GM12864 (cell line): ENCODE measurements at places on chromosomes 13 and 19.
A peak's percentile ranks its signal among the peaks of the same experiment; 100 is the strongest.

- no peak for DNase-seq
These were observed 15.0 kb downstream of the ZNF350 start for GRCh38 chr19:51971624-51972023.

- peak; percentile 19 for DNase-seq
These were observed 46.8 kb downstream of the COG3 start for GRCh38 chr13:45511310-45512097.

DNA sequence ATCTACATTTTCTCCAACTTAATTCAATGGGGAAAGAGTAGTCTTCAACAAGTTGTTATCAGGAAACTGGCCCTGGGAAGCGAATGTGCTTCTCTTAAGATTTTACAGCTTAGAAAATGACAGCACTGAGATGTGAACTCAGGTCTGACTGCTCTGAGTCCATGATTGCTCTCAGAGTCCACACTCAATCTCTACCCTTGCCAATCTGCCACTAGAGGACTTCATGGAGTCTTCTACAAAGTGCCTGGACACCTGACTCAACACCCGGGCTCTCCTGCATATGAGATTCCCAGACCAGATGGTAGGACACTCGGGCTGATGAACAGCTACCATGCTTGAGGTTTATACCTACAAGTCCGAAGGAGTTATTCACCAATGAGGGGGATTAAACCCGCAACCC is 74.8 kb downstream of the ABCC4 start:
- no peak for DNase-seq

DNA sequence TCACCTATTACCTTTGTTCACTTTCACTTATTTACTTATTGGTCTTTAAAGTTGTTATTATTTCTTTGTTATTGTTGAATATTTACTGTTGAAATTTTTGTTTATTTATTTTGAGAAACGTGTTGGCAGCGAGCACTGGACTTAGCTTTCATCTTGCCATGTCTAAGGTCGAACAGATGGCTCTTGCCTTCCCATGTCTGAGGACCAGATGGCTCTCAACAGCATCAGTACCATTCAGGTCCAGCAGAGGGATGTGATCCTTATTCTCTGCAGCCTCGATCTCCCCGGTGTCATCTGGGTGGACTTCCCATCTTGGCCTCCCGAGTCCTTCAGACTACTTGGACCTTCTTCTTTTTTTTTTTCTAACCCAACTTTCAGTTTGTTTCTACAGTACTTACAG is 1437.6 kb downstream of the UQCRFS1 start:
- no peak for DNase-seq

GRCh38 chr13:104571161-104571892 is 1505.1 kb upstream of the SLC10A2 start:
- no peak for DNase-seq

DNA sequence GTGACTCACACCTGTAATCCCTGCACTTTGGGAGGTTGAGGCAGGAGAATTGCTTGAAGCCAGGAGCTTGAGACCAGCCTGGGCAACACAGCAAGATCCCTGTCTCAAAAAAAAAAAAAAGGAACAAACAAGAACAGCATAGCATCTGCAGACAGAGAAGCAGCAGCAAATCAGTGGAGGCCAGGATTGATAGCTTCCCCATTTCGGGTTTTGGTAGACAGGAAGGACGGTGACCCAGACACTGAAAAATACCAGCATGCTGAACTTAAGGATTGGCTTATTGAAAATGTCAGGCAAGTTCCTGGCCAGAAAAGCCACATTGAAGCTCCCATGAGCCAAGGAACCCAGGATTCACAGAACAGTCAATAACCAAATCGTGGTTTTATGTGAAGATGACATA is 3.0 kb downstream of the ZNF490 start:
- no peak for DNase-seq

DNA sequence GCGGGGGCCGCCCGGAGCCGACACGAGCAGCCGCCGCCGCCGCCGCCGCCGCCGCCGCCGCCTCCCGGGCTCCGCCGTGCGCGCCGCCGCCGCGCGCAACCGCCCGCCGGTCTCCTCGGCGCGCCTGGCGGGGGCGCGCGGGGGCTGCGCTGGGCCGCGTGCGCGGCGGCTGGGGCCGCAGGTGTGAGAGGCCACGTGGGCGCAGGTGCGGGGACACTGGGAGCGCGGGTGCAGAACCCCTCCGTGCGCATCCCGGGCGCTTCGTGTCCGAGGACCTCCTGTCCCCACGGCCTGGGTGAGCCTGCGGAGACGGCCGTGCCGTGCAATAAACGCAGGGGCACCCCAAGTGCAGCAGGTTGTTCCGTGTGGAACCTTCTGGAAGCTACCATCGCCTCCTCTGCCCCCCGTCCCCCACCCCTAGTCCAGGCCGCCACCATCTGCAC is at the start of gene LINGO3:
Gene LINGO3 (minus strand): TSS at position 41 of the 443 bp plus-strand sequence. CDS start 16,378 bp downstream, outside the sequence.
- no peak for DNase-seq

DNA sequence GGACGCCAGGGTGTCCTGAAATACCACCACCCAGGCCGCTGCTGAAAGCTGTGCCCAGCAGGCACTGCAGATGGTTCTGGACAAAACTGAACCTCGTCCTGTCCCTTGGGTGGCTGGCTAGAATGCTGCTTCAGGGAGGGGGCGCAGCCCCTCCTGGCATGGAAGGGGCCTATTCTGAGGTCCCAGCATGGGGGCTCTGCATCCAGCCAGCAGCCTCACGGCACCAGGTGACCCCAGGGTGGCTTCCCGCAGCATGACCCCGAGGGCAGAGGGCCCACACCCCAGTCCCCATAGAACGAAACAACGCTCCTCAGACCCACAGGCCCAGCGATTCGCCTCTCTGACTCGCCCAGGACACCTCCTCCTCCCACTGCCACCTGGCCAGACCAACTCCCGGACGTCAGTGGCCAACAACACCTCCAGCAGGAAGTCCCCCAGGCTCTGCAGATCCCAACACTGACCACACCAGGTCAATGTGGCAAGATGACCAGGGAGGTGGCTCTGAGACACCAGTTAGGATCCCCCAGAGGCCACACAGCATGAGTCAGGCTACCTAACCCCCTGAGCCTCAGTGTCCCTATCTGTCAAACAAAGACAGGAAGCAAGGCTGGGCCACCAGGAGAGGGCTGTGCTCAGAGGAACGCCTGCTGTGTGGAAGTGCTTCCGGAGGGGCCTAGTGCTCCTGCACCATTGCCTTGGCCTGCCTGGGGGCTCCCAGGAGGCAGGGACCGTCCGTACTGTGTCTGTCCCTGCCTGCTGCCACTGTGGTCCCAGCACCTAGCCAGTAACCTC is 6.1 kb downstream of the MKNK2 start:
- DNase-seq, result no peak

GRCh38 chr13:20350819-20351218 is 118.7 kb upstream of the GJB6 start:
- DNase-seq, result no peak

DNA sequence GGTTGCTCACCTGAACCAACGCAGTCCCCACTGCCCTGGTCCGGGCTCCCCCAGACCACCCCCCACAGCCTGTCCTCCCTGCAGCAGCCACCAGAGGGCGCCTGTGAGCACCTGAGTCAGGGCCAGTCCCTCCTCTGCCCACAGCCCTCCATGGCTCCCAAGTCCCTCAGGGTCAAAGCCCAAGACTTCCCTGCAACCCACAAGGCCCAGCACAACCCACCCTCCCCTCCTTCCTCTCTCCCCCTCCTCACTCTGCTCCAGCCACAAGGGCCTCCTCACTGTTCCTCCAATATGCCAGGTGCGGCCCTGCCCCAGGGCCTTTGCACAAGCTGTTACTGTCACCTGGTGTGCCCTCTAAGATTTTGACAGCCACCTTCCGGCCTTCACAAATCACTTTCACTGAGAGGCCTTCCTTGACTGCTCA is 10.9 kb downstream of the GNA15 start:
- no peak for DNase-seq

DNA sequence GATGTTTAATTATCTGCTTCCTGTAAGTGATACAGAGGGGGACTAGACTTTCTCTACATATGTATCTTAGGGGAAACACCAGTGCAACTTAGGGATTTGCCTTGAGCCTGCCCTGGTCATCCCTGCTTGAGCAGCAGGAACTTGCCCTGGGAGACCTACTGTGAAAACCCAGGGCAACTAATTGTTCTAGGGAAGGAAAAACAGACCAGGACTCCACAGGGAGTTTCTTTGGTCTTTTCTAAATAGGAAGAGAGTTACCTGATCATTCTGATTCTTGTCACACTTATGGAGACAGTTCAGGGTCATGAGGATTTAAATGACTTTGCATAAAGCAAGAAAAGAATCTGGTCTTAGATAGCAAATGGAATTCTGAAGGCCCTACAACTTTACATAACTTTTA is 89.1 kb downstream of the WASF3 start:
- no peak for DNase-seq

DNA sequence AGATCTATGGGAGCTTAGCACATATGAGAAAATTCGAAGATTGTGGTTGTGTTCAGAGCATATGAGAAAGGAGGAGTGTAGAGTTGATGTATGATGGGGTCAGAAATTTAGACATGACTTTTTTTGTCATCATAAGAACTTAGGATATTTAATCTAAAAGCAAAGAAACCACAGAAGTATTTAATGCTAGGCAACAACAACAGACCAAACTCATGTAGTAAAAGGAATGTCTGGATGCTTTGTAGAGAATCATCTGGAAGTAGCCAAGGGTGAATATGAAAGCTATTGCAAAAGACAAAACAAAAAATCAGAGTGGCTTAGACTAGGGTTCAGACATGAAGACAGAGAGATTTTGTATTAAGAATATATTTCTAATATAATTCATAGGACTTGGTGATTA is 190.3 kb downstream of the SLITRK1 start:
- DNase-seq, result no peak

DNA sequence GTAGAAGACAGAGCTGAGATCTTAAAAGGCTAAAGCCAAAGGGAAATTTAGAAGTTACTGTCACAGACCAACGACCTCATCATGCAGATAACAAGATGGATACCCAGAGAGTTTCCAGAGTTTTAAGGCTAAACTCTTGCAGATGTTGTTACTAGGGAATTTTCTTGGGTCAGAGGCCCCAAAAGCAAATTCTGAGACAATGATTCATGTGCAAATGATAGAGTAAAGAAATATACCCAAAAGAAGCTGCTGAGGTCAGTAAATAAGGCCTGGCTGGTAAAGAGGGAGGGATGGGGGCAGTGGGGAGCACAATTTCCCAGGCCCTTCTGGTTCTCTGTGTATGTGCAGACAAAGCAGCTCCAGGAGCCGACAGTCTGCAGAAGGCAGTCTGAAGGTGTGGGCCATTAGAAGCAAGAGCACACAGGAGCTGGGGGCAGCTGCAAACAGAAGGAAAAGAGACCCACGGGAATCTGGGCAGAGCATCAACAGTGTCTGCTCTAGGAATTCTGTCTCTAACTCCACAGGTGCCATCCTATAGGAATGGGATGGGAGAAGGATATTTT is 330.8 kb downstream of the TBC1D4 start:
- no peak for DNase-seq

- DNase-seq, result no peak
These were observed 7.0 kb upstream of the PVR start for GRCh38 chr19:44636439-44637389.

- no peak for DNase-seq
These were observed 28.9 kb downstream of the FRY start for GRCh38 chr13:32060401-32060878.

DNA sequence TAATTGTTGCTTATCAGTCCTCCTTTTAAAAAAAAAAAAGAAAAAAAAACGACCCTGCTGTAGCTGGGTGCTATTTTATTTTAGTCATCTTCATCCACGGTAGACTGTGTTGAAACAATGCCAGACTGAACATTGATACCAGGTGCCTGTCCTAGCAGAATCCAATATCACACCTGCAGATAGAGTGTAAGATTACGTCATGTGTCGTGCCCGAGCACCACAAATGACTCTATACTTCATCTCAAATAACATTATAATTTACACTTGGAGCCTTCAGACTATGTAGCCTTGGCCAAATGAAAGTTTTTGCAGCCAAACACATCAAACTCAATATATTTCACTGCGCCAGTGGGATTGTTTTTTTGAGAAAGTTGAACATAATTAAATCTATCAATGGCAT is 410.6 kb downstream of the FGF9 start:
- no peak for DNase-seq

DNA sequence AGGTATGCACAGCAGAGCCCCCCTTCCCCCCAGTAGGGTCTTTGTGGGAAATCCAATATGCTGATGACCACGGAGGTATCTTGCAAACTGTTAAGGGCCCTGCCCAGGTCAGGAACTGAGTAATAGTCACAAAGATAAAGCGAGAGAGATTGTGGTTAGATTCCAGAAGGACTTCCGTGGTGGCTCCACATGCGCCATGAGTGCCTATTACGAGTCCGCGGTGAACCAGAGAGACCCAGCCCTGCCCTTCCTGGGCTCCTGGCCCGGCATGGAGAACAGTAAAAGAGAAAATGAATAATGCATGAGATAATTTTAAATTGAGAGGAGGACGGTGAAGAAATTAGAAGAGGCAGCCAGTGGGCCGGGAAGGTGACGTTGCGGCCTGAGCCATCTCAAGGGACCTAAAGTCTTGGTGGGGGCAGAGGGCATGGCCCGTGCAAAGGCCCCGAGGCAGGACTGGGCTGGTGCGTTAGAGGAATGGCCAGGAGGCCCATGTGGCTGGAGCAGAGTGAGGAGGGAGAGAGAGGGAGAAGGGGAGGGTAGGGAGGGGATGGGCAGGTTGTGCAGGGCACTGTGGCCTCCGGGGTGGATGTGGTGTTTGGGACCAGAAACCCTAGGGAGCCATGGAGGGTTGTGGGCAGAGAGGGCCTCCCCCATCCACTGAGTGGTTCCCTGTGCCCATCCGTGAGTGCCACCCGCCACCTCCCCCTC is 46.6 kb upstream of the NFIC start:
- no peak for DNase-seq

DNA sequence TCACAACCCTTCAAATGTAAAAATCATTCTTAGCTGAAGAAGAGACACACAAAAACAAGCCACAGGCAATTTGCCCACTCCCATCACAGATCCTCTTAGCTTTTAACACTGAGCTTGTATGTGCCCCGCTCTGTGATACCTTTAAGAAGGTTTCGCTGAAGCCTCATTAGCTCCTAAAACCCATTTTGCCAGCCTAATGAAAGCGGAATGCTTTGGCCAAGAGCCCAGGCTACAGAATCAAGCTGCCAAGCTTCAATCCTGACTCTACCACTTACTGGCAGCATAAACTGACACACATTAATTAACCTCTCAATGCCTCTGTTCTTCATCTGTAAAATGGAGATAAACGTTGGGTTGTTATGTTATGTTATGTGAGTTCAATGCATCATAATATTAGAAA is 10.5 kb downstream of the ZNF112 start:
- no peak for DNase-seq

GRCh38 chr13:50130123-50130946 is 115.1 kb downstream of the KCNRG start:
- no peak for DNase-seq
